ENCODE measurements at places on chromosomes 2 and 18. TPM values are rescaled to one million over a fixed set of nuclear protein-coding genes. Genes with fewer than 3 reads are reported as not detected.

RRM2 gene
- total RNA-seq: 4.4 TPM

AKAIN1 gene
- total RNA-seq: not detected

TXNL1 gene
- total RNA-seq: 35.0 TPM

GAREM1 gene
- 4.1 TPM for total RNA-seq

MC4R gene
- total RNA-seq: not detected

DYTN gene
- not detected for total RNA-seq

EGR4 gene
- total RNA-seq: not detected

ERICH2 gene
- total RNA-seq: 1.2 TPM

KRTCAP3 gene
- 0.18 TPM for total RNA-seq

MYOM1 gene
- 1.3 TPM for total RNA-seq

E2F6 gene
- total RNA-seq: 9.0 TPM

CD302 gene
- total RNA-seq: 6.1 TPM

ATF2 gene
- total RNA-seq: 35.8 TPM

SCYGR4 gene
- not detected for total RNA-seq

DPYSL5 gene
- total RNA-seq: not detected

CAPN14 gene
- under 0.01 TPM for total RNA-seq

OBSL1 gene
- 37.8 TPM for total RNA-seq

IL18R1 gene
- total RNA-seq: 1.5 TPM

IL1F10 gene
- not detected for total RNA-seq

HRH4 gene
- under 0.01 TPM for total RNA-seq

NLRC4 gene
- not detected for total RNA-seq

CNDP1 gene
- not detected for total RNA-seq

FAM124B gene
- under 0.01 TPM for total RNA-seq

CXXC1 gene
- 47.1 TPM for total RNA-seq

IL1RN gene
- total RNA-seq: 0.71 TPM

TRABD2A gene
- total RNA-seq: 6.4 TPM

Measured in smooth muscle cell of bladder (primary cell).